ENCODE measurements at places on chromosomes 2 and 18. TPM values are rescaled to one million over a fixed set of nuclear protein-coding genes. Genes with fewer than 3 reads are reported as not detected.

LRPPRC gene
- 105 TPM for total RNA-seq

- DNase-seq, result no peak
Measured at GRCh38 chr2:208304157-208304556, 38.1 kb downstream of the PIKFYVE start.

DNA sequence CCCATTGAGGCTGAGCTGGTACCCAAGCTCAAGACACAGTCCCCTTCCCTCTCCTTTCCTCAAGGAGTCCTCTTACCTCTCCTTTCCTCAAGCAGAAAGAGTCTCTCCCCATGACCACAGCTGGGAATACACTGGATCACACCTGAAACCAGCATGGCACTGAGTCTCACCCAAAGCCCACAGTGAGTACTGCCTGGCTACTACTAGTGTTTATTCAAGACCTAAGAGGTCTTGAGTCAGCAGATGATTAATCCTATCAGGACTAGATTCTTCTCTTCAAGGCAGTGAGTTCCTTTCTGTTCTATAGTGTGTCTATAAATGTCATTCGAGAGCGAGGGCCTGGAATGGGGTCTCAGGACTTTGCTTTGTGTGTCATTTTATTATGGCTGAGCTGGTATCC is 111.4 kb downstream of the METTL4 start:
- no peak for DNase-seq

BMP10 gene
- not detected for total RNA-seq

DNA sequence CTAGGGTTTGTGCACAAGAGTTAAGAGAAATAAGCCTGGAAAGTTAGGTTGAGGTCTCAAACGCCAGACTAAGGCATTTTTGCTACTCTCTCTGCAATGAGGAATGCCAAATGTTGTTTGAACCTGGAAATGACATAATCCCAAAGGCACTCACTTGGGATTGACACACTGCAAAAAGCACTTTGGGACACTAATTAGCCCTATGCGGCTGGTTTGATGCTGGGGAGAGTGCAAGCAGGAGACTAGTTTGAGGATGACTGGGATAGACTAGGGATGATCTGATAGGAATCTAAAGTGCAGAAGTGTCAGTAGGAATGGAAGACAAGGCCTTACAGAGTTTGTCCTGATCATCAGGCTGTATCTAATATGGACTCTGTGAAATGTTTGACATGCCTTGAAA is 469.0 kb downstream of the SLC4A3 start:
- no peak for DNase-seq
